Stimulated activated CD4-positive, alpha-beta T cell treated with anti-CD3 and anti-CD28 coated beads, Interleukin-15, amount 100 ng/mL, for 1 hour (primary cell): ENCODE measurements at places on chromosomes 2 and 18.

GRCh38 chr18:46573156-46573555, 83.9 kb downstream of the LOXHD1 start:
- DNase-seq: no peak

DNA sequence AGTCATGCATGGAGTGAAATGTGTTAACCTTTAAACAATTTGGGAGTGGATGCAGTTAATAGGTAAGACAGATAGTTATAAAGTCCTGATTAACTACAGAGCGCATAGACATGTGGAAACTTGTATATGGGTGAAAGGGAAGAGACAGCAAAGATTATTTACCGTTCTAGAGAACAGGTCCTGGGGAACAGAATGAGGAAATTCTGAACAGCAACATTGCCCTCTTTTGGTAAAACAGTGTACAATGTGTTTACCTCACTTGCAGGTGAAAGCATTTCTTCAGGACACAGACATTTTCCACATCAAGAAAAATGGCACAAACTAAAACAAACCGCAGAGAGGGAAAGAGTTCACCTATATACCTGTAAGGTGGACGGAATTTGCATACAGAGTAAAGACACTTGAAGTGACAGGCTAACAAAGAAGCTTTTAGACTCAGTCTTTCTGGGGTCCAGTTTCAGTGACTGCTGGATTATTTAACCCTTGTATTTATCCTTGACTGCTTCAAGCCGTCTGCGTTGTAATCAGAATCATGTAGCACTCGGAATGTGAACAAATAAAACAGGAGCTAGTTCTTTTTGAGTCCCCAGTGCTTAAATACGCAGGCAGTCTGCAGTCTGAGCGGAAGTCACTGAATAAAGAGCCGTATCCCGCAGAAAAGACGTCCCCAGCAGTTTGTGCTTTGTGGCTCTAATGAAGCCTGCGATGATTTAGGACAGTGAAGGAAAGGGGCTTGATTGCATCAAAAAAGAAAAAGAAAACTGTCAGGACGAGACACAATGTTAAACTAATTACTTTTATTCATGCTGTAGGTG, 364.8 kb upstream of the GALNT5 start:
- DNase-seq: no peak

- no peak for DNase-seq
Observed at GRCh38 chr2:3662239-3662638, 4.2 kb downstream of the ALLC start.

GRCh38 chr2:193141-193671, 70.6 kb downstream of the SH3YL1 start:
- no peak for DNase-seq

- DNase-seq: no peak
Observed at GRCh38 chr2:119216994-119217393, 6.6 kb upstream of the STEAP3 start.

DNA sequence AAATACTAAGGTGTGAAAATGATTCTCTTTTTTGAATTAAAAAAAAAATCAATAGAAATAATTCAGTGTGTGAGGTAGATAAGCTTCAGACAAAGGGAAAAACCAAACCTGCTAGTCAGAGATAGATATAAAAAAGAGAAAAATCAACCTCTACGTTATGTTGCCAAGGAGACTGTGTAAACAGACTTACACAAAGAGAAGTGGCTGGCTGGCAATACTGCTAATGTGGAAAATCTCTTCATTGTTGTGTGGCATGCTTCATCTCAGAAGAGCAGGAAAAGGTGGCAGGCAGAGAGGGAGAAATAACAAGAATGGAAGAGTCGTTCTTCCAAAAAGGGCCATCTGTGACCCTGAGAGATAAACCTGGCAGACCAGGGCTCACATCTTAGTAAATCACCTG, 200.8 kb downstream of the SLC8A1 start:
- DNase-seq: no peak

DNA sequence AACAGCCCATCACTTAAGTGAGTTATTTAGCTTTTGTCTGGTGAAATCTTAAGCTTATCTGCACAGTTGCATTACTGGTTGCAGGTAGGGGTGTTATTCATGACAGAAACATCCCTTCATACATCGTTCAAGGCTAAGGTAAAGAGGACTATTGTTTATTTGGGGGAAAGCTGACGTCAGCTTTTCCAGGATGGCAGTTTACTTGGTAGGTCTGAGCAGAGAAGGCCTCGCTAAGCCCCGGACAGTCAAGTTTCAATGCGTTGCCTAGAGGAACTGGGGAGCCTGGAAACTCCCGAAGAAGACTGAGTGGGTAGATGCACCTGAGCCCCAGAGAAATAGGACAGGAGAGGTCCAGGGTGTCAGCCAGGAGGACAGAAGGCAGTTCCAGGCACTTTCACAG, 2.2 kb downstream of the RNU4ATAC start:
- DNase-seq: no peak

DNA sequence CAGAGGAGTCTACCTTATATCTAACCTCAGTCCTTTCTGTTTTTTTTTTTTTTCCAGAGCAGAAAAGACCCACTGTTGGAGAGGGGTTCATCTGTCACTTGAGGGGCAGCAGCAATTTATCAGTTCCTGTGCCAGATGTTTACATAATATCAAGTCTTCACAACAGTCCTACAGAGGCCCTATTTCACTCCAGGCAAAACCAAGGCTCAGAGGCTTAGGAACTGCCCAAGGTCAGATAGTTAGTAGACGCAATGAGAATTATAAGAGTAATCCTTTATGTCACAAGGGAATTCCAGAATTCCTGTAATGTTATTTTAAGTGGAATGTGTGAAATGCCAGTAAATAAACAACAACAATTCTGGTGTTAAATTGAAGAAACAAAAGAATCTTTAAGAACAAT, 696.1 kb downstream of the NRXN1 start:
- DNase-seq: no peak

DNA sequence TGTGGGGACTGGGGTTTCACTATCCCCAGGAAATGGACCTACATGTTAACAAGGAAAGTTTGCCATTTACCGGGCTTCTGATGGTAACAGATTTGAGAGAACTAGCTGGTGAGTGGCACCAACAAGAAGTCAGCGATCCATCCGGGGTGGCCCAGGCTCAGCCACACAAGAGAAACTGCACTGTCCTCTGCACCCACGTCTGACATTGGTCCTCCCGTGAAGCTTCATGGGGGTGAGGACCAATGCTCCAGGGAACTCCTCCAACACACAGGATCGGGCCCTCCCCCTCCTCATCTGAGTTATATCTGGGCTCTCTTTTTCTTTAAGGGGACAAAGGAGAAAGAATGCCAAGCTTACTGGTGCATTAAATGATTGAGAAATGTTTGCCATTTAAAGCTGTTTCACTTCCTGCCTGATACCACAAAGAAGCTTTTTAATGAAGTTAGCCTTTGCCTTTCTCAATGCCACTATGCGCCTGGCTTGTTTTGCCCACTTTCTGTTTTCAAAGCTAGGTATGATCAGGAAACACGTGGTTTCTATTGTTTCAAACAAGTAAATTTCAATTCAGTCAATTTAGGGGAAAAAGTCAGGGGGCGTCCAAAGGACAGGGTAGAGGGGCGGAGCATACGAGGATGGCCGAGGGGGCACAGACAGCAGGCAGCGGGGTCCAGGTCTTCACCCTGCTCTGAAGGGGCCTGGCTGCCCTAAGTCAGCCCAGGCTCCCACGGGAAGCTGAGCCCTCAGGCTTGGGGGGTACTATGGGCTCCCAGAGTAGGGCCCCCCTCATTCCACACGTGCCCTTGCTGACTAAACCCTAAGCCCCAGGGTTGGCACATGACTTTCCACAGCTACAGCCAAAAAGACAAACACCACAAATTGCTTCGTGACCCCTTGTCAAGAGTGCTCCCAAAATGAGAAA, 204.0 kb upstream of the ID2 start:
- DNase-seq: no peak

DNA sequence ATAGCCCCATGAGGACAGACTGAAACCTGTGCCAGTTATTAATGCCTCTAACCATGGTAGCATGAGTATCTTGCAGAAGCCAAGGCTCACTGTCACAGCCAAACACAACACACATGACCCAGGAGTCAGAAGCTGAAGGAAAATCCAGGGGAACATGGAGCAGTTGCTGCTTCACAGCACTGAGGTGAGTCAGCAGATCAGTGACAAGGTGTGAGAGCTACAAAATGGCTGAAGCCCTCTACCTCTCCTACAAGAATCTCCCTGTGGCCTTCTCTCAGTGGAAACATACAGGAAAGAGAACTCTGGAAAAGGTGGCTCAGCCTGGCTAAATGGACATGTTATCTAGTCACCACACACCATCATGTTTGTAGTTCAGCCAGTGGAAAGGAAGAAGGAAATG, 93.5 kb downstream of the NAB1 start:
- DNase-seq: no peak

GRCh38 chr2:190404487-190404886, 3.7 kb upstream of the MFSD6 start:
- no peak for DNase-seq

DNA sequence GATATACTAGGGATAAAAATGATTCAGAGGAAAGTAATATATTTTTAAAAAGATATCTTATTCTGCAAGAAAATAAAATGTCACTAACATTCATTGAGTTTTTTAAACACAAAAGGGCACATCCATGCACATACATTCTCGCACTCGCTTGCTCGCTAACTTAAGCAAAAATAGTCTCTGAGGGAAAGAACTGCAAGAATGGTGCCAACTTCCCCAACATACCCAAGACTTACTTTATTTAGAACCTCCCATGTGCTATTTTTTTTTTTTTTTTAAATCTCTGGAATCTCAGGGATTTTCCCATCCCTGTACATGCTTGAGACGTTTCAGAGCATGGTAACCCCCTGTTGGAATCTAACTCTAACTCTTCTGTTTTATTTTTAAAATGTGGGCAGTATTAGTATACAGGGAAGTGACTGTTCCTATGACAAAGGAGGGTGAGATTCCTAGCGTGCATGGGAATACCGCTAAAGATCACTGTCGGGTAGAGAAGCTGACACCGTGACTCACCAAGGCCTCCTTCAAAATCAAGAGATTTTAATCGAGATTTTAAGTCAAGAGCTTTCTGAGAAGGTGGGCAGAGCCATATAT, 187.9 kb upstream of the ZEB2 start:
- DNase-seq: no peak

DNA sequence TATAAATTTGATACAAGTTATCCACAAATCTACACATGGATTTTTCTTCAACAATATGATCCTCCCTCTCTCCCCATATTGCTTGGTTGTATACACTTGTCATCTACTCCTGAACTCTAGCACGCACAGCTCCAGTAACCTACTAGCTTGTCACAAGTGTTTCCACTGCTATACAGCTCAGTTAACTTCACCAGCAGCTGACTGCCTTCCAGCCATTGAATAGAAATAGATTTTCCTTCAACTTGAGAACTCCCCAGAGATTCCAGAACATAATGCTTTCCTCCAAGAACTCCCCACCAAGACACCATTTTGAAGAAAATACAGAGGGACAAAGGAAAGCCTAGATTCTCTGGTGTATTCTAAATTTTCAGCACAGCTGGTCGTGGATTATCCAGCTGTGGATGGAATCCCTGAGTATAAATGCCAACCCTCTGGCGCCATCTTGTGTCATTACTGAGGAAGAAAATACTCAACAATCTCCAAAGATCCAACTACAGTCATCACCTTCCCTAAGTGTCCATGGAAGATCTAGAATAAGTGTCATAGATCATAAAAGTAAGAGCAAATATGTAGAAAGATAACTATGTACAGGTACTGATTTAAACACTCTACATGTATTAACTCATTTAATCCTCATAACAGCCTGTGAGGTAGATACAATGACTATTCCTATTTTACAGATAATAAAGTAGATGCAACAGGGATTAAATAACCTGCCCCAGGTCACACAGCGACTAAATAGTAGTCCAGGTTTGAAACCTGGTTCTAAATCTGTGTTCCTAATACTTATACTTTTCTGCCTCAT, 156.7 kb downstream of the ARHGAP28 start:
- no peak for DNase-seq

GRCh38 chr2:101883860-101884259, 107.9 kb upstream of the IL1R2 start:
- DNase-seq: no peak

- DNase-seq: no peak
Observed at GRCh38 chr2:54728669-54729120, 5.2 kb downstream of the EML6 start.

- DNase-seq: no peak
Observed at GRCh38 chr2:96207073-96207773, 1.4 kb downstream of the STARD7 start.

DNA sequence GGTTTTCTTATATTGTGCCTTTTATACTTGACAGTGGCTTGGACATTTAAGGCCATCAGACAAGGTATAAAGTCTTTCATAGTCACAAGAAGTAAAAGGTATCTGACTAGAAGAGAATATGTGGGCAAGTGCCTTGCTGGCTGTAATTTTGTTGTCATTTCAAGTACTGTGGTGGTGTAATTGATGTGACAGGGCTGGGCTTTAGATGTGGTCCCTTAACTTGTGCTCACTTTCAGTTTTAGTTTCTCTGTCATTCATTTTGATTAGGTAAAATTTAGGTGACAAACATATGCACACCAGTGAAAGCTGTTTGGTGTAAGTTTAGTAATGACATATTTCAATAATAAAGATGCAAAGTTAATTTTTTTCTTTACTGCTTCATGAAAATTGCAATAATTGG, 31.2 kb upstream of the TBR1 start:
- DNase-seq: no peak

- DNase-seq: no peak
Observed at GRCh38 chr2:234795272-234795920, 156.4 kb upstream of the SH3BP4 start.

DNA sequence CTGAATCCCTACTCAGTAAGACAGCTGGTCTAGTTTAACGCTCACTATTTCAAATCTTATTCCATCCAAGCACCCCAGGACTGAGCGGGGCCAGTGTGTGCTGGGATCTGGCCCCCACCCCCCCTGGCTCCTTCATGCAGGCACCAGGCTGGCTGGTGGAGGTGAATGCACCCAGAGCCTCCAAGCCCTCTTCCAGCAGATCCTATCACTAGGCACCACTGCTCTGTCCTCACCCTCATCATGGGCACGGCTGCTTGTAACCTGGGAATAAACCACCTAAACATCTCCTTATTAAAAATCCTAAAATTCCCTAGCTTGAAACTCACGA, 194.3 kb downstream of the ARL4C start:
- DNase-seq: no peak

DNA sequence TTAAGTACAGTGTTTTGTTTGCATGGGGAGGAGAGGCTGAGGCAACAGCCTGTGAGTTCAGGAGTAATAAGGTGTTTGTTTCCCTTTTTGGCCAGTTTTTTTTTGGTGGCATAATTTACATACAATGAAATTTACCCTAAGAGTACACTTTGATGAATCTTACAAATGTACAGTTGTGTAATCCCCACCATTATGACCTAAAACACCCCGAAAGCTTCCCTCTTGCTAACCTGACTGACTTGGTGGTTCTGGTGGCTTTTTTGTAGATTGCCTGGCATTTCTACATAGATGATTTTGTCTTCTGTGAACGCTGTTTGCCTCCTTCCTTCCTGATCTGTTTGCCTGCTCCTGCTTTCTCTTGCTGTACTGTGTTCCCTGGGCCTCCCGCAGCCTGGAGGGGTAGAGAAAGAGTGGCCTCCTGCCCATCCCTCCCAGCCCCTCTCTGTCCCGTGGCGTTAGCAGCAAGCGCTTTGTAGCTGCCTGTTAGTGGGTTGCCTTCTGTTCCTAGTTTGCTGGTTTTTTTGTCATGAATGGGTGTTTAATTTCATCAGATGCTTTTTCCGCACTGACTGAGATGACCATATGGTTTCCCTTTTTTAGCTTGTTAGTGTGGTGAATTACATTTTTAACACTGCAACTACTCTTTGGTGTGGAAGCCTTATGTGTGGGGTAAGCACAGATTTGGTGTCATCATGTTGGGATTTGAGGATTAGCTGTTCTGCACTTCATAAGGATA, 32.1 kb downstream of the ASAP2 start:
- DNase-seq: no peak

- DNase-seq: no peak
Observed at GRCh38 chr2:101012054-101012705, 10.1 kb downstream of the RPL31 start.

GRCh38 chr2:16871411-16871810, 205.8 kb upstream of the CYRIA start:
- no peak for DNase-seq
